ENCODE measurements at places on chromosomes 1 and 21.

GRCh38 chr1:33055210-33056008 is 18.7 kb upstream of the AK2 start:
- DNase-seq, result peak; percentile 85

- no peak for DNase-seq
Observed at GRCh38 chr1:157348538-157349480, 203.5 kb downstream of the FCRL5 start.

GRCh38 chr1:27912429-27912828 is 22.4 kb upstream of the SMPDL3B start:
- no peak for DNase-seq

DNA sequence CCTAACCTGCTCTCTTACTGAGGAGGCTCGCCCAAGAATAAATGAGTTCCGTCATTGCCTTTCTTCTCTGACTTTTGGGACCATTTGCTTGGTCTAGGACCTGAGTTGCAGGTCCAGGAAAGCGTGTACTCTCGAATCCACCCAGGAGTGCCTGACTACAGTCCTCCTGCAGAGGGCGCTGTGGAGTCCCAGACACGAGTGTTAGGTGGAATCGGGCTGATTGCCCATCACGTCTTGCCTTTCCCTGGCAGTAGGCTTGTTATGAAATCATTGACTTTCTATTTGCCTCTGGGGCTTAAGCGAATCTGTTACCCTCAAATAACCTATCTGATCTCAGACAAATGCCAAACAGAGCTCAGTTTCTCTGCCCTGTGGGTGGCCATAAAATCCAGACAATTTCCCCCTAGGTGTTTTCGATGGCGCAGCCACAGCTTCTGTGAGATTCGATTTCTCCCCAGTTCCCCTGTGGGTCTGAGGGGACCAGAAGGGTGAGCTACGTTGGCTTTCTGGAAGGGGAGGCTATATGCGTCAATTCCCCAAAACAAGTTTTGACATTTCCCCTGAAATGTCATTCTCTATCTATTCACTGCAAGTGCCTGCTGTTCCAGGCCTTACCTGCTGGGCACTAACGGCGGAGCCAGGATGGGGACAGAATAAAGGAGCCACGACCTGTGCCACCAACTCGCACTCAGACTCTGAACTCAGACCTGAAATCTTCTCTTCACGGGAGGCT is at the start of gene IL20:
TSS of gene IL20 (plus strand) at position 685 of the 733 bp plus-strand sequence. CDS start 230 bp downstream, outside the sequence.
- peak; percentile 86 for DNase-seq

GRCh38 chr1:154574716-154575115 is 7.1 kb downstream of the CHRNB2 start:
- DNase-seq, result peak; percentile 37

GRCh38 chr21:42537106-42537742 is 23.6 kb downstream of the SLC37A1 start:
- no peak for DNase-seq

DNA sequence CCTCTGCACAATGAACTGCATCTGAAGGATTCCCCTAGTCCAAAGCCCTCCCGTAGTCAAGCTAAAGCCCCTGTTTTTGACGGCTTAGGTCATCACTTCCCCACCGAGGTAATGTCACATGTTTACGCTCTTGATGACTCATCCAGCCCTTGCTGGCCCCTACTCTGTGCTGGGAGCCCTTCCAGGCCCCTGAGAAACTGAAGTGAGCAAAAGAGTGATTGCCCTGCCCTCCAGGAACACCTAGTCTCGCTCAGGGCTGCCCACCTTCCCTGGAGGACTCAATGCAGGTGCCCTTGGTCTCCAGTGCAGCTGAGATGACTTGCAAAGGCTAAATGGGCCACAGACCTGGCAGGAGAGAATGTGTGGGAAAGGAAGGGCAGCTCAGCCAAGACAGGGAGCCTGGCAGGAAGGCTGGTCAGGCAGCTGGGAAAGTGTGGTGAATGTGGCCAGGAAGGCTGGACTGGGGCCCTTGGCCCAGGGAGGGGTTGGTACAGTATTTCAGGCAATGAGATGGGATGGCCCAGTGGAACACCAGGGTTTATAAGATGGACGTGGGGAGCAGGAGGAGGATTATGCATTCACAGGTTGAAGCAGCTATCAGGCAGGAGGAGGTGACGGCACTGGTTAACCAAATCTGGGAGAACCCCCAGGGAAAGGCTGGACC is 345.6 kb downstream of the NPHP4 start:
- DNase-seq, result no peak

DNA sequence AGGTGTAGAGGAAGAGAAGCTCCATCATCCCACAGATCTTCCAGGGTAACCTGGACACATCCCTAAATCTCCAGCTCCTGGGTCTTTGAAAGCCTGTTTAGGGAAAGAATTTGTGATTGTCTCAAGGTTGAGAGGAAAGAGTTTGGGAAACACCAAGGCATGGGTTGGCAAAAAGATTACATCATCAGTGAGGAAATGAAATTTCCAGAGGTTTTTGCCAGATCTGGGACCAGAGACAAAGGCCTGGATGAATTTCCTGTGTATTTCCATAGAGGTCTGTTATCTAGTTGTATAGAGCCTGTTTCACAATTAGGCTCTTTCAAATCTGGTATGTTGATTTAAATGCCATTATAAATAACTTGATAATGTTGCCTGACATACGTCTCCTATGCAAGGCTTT is 82.3 kb downstream of the GPR89B start:
- no peak for DNase-seq

- DNase-seq, result peak; percentile 93
Observed at GRCh38 chr1:222283147-222283768, 264.6 kb downstream of the HHIPL2 start.

DNA sequence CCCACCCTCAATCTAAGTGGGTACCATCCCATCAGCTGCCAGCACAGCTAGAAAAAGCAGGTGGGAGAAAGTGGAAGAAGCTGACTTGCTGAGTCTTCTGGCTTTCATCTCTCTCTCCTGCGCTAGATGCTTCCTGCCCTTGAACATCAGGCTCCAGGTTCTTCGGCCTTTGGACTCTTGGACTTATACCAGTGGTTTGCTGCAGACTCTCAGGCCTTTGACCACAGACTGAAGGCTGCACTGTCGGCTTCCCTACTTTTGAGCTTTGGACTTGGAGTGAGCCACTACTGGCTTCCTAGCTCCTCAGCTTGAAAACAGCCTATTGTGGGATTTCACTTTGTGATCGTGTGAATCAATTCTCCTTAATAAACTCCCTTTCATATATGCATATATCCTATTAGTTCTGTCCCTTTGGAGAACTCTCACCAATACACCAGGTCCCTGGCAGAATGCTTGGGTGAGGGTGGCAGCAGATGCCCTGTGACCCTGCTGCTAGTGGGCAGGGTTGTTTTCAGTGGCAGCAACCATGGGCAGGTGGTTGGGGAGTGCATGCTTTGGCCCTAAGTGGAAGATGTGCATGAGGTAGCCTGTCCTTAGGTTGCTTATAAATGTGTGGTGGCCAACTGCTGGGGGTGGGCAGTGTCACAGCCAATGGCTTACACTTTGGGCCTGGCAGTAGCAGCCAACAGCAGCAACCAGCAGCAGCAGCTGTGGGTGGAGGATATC is 10.8 kb upstream of the ADAM30 start:
- DNase-seq, result no peak

- DNase-seq, result no peak
Observed at GRCh38 chr1:200166411-200166810, 138.9 kb downstream of the NR5A2 start.

DNA sequence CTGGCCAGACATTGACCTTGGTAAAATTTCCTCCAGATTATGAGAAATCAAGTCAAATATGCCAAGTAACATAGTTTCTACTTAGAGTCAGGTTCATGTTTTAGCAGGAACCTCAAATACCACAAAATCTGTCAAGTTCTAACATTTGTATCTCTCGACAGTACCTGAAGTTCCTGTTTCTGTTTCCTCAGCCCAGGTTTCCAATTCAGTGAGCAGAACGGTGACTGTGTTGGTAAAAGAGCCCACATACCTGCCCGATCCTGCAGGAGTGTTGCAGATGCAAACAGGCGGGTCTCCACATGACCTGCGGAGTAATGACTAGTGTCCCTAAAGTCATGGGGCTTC is 57.9 kb upstream of the LGALS8 start:
- no peak for DNase-seq

GRCh38 chr1:25167269-25168192 is 64.8 kb downstream of the SYF2 start:
- DNase-seq, result no peak

- no peak for DNase-seq
Observed at GRCh38 chr1:115084902-115085511, 4.3 kb downstream of the TSPAN2 start.

GRCh38 chr1:241202401-241202800 is 154.6 kb downstream of the RGS7 start:
- no peak for DNase-seq

- DNase-seq, result peak; percentile 43
Observed at GRCh38 chr1:54254055-54254454, 54.1 kb downstream of the MRPL37 start.

DNA sequence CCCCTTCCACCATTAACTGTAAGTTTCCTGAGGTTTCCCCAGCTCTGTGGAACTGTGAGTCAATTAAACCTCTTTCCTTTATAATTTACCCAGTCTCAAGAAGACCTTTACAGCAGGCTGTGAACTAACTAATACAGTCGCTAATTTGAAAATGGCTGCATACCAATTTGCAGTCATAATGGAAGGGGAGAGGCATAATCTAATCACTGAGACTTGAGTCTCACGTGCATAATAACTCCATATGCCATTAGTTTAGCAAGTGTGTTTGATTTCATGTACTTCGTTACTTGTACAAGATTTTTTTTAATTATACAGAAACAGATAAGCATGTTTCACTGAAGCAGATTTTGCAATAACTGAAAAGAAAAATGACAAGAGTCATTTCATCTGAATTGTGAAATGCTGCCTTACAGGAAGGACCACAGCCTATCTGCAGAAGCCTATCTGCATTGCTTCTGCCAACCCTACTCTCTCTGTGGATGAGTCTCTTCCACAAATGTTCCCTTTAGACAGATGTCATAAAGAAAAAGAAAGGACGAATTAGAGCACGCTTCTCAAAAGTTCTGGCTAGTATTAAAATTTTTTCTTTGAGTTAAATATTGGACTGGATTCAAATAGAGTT is 99.1 kb downstream of the PTGER3 start:
- no peak for DNase-seq

GRCh38 chr21:38937286-38937790 is 131.6 kb downstream of the ETS2 start:
- DNase-seq, result no peak

DNA sequence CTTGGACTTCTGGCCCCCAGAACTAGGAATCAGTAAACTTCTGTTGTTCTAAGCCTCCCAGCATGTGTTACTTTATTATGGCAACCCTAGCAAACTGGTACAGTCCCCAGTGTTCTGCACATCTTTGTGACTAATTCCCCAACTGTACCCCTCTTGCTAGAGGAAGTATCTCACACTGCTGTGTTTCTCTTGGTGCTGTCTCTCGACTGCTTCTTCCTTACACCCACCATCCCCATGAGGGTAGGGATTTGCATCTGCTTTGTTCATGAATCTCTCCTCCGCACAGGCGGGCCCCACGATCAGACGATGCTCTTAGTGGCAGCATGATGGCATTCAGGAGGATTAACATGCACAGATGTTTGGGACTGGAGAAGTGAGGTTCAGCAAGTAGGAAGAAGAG is 46.7 kb downstream of the CLIC6 start:
- no peak for DNase-seq

- no peak for DNase-seq
Observed at GRCh38 chr1:54262244-54262643, 62.3 kb downstream of the MRPL37 start.

DNA sequence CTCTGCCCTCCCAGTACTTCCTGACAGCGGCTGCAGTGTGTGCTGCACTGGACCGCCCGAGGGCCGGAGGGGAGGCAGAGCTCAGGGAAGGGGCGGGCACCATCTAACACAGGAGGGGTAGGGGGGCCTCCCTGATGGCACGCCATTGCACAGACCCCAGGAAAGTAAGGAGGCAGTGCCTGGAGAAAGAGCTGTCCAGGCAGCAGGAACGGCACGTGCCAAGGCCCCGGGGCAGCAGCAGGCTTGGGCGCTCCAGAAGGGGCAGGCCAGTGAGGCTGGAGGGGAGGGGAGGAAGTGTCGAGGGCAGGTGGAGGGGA is 110.7 kb downstream of the CRYAA start:
- no peak for DNase-seq

Data from EL (cell line).